ENCODE measurements at places on chromosomes 3 and 15.

GRCh38 chr3:10600726-10601125 lies 95.3 kb upstream of the ATP2B2 start:
- DNase-seq = no peak

DNA sequence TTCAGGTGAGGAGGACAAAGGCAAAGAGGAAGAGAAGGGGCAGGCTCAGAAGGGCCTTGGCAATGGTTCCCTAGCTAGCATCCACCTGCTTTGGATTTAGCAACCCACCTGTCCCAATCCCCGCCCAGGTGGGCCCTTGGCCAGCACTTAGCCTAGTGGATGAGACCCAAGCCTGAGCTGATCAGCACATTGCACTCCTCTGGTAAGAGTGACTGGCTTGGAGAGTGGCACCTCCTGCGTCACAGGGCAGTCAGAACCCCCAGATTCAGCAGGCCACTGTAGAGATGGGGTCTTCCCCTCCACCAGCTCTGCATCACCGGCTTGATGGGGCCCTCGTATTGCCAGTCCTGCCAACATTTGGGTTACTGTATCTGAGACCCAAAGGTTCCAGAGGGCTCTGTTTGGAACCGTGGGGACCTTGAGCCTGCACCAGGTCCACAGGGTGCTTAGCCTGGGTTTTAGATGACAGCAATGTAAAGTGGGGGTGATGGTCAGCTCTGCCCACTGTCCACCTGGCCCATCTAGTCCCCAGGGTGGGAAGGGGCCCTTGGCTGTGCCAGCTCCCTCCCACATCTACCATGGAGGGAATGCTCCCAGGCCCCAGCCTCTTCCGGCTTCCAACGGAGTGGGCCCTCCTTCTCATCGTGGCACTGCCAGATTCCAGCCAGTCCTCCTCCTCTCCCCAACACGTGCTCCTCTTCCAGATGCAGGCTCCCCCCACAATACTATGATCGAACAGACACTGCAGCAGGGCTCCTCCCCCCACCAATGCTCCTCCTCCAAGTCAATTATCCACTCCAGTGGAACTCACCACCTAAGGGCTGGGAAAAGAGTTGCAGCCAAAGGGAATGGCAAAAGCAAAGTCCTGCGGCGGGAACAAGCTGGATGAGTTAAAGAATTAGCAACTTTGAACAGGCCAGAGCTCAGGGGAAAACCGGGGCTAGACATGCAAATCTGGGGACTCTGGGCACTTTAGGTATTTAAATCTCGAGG lies 45.7 kb downstream of the LHFPL4 start:
- DNase-seq = no peak

DNA sequence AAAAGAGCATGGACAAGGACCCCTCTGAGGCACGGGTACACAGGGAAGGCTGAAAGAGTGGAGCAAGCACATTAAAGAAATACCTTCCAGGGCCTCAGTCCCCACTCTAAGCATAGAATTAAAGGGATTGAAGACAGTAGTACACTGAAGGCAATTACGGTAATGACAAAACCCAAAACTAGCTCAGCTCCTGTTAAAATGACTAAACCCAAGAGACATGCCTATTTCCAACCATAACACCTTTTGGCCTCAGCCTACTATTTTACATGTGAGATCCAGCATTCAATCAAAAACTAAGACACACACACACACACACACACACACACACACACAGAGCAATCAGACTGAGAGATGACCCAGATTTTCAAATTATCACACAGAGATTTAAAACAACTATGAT lies 19.8 kb downstream of the MAP4 start:
- no peak for DNase-seq

- DNase-seq = no peak
These were observed 159.0 kb upstream of the TSC22D2 start for GRCh38 chr3:150248888-150249681.

GRCh38 chr15:46569781-46570180 lies 935.0 kb downstream of the SQOR start:
- no peak for DNase-seq

GRCh38 chr3:194675081-194675640 lies 3.2 kb upstream of the LSG1 start:
- no peak for DNase-seq

DNA sequence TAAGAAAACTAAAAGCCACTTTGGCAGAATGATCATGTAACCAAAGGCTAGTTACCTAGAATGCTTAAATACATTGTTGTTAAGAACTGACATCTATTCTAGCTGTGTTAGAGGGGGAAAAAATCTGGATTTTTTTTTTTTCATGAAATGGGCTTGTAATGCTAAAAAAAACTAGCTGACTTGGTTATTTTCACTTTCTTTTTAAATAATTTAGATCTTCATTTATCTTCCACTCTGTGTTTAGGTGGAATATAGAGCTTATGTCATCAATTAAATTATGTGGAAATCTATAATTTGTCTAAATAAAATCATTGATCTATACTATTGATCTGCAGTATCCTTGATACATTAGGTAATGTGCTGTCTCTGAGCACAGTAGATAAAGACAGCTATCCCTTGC lies 217.4 kb downstream of the TCF12 start:
- no peak for DNase-seq

GRCh38 chr15:70672081-70672480 lies 91.3 kb downstream of the UACA start:
- no peak for DNase-seq

- no peak for DNase-seq
These were observed 71.2 kb downstream of the GOLIM4 start for GRCh38 chr3:168024537-168024941.

DNA sequence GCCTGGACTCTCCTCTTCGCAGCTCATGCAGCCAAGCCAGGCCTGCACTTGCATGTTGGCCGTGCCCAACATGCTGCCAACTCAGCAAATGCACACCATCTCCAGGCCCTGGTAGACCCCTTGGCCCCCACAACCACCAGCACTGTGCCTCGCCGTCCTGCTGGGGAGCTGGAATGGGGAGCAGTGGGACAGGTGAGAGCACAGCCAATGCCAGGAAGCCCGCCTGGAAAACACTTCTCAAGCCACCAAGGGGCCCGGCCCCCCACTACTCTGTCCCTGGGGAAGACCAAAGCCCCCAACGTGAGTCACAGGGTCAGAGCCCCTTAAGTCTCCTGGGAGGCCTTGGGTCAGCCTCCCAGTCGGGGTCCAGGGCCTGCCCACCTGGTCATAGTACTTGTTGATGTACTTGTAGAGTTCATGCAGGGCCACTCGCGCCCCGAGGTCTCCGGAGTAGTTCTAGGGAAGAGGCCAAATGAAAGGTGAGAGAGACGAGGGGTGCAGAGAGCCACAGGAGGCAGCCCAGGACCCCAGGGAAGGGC lies 24.5 kb downstream of the PLXNB1 start:
- no peak for DNase-seq

DNA sequence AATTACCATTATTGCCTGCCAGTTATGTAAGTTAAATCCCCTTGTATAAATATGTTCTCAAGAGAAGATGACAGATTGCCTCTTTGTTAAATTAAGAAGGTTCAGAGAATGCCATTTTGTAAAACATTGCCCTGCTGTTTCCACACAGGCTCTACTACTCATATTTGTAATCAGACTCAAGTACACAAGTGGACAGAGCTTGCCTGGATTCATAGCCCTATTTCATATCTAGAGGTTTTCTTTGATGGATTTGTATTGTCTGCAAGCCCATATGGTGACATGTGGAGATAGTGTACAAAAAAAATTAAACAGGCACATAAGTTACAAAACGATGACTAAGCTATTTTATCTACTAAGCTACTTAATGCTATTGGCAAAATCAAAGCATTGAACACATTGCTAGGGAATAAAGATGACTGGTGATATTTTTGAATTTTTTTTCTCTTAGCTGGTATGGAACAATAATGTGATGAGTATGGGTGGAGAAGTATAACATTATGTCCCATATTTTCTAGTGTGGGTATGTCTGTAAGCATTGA lies 1286.6 kb upstream of the ALCAM start:
- no peak for DNase-seq

GRCh38 chr15:94700211-94700610 lies 468.9 kb downstream of the MCTP2 start:
- DNase-seq = no peak

GRCh38 chr3:139204728-139205127 lies 139.1 kb upstream of the MRPS22 start:
- DNase-seq = no peak

DNA sequence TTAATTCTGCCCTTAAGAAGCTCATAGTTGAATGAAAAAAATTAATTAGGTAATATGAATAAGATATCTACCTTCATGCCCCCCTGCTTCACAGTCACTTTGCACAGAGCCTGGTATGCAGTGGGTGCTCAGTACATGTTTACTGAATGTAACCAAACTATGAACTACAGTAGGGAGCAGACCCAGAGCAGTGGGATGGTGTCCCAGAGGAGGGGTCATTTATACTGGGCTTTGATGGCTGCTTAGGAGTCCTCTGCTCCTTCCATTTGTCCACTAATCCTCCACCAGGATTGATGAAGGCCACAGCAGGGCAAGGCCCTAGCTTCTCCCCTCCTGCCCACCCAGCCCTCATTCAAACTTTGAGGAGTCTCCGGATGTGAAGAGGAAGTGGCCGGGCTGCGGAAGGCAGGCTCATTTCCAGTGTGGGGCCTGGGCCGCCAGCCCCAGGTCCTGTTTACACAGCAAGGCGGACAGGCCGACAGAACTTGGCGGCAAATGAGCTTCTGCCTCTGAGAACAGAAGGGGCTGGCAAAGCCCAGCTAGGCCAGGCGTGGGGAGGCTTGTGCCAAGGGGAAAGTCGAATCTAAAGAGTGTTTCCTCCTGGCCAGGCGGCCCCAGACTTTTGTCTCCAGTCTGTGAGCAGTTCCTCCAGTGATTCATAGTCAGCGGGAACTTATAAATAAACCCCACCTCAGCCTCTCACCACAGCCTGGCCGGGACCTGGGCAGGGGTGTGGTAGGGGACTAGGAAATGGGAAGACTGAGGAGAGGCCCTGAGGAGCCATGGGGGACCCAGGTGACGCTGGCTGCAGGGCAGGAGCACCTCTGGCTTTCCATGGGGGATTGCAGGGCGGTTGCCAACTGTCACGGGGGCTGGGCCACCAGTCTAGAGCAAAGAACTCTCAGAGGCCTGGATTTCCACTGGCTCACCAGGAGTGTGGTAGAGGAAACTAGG lies 51.6 kb upstream of the LCTL start:
- no peak for DNase-seq

- DNase-seq = no peak
These were observed 107.3 kb downstream of the RFTN1 start for GRCh38 chr3:16406166-16406565.

- no peak for DNase-seq
These were observed 615.6 kb upstream of the NECTIN3 start for GRCh38 chr3:110456001-110456400.

Measured in activated naive CD4-positive, alpha-beta T cell (primary cell).